GM20000 (cell line): ENCODE measurements at places on chromosomes 1 and 21.

- DNase-seq = no peak
These were observed 49.0 kb downstream of the KCNN3 start for GRCh38 chr1:154821083-154821482.

DNA sequence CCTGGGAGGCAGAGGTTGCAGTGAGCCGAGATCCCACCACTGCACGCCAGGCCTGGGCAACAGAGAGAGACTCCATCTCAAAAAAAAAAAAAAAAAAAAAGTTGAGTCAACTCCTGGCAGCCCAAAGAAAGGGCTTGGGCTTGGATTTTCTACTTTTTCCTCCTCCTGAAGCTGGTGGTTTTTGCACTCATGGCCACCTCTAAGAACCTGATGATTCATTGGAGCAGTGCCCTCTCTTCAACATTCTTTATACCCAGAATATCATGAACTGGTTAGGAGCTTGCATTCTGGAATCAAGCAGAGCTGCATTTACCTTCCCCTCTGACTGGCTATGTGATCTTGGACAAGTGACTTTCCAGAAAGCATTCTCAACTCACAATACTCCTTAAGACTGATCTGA is 3.5 kb upstream of the ACTA1 start:
- DNase-seq = no peak

- DNase-seq = no peak
These were observed 40.5 kb upstream of the EDN2 start for GRCh38 chr1:41524676-41525675.

GRCh38 chr1:64549464-64550239 is 79.7 kb downstream of the CACHD1 start:
- DNase-seq = no peak

DNA sequence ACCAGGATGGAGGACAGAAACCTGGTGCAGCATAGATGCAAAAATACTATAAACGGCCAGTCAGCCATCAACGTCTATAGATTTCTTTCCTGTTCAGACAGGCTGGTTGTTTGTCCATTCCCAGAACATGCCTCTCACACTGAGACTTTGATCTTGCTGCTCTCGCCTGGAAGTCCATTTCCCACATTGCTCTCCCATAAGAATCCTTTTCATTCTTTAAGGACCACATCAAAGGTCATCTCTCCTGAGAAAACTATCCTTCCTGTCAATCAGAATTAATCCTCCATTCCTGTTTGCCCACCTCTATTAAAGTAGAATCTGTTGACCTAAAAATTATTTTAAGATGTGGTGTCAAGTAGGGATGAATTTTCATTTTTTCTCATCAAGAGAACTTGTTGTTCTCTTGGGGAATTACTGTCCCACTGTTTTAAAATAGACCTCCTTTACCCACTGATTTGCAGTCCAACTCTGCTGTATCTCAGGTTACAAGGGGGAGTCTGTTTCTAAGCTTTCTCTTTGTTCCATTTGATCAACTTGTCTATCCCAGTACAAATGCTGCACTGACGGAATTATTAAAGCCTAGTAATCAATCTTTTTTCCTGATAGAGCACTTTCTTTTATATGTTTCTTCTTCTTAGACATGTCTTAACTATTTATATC is 172.7 kb downstream of the PATJ start:
- no peak for DNase-seq

DNA sequence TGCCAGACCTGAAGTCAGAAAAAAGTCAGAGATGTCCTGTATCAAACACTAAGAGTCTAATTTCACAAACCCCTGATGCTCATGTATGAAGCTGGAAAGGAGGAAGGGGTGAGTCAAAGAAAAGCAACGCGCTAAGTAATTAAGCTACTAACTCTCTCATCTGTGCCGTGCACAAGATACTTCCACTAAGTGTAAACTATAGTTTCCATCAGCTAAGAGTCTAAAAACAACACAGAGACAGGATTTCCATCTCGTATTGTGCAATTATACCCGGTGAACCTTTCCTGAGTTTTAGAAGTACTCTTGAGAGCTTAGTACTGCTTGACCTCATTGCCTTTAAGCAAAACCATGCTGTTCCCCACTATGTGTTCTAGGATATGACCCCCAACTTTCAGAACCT is 19.0 kb downstream of the DNALI1 start:
- no peak for DNase-seq

DNA sequence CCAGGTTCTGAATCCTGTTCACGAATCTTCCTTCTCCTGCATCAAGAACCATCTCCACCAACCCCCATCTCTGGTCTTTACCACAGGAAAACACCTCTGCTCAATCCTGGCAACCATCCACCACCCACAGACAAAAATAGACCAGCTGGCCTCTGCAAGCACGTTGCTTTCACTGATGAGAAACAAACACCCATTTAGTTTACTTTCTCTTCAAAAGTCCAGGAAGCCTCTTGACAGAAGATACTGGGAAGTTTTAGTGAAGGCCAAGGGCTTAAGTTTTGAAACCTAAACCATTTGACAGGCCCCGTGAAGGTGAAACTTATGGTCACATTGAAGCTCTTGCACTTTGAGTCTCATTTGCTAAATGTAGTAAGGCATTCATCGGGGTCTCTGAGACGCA is 122.6 kb upstream of the PPP2R5A start:
- DNase-seq = peak; percentile 42

- no peak for DNase-seq
These were observed 1005.4 kb downstream of the ADGRL2 start for GRCh38 chr1:82806133-82806532.

GRCh38 chr1:10031461-10031860 is 1.3 kb upstream of the UBE4B start:
- no peak for DNase-seq

DNA sequence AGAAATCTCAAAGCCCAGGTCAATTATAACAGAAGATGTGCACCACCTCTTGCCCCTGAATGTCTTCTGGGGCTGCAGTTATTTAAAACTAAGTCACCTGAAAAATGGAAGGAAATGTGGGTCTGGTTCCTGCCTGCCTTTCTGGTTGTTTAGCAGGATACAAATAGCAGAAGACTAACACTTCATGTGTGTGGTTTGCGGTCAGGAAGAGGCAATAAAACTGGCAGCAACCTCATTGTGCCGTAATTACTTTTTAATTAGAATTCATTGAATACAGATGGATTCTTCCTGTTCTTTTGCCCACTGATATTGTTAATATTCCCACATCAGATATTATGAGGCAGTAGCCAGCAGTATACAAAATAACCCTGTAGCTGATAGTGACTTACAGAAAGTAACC is 345.7 kb downstream of the ZNF326 start:
- DNase-seq = no peak

- DNase-seq = no peak
These were observed 56.0 kb downstream of the FOXJ3 start for GRCh38 chr1:42279055-42279454.

GRCh38 chr1:19773485-19773884 is 26.2 kb downstream of the TMCO4 start:
- no peak for DNase-seq

GRCh38 chr1:61808968-61809367 is 66.7 kb downstream of the PATJ start:
- DNase-seq = no peak

- DNase-seq = no peak
These were observed 3.3 kb downstream of the SUMO3 start for GRCh38 chr21:44814498-44815023.

GRCh38 chr1:45704637-45705036 is 16.7 kb downstream of the TMEM69 start:
- no peak for DNase-seq

- DNase-seq = no peak
These were observed 48.4 kb upstream of the RUNX1 start for GRCh38 chr21:35097525-35097924.

DNA sequence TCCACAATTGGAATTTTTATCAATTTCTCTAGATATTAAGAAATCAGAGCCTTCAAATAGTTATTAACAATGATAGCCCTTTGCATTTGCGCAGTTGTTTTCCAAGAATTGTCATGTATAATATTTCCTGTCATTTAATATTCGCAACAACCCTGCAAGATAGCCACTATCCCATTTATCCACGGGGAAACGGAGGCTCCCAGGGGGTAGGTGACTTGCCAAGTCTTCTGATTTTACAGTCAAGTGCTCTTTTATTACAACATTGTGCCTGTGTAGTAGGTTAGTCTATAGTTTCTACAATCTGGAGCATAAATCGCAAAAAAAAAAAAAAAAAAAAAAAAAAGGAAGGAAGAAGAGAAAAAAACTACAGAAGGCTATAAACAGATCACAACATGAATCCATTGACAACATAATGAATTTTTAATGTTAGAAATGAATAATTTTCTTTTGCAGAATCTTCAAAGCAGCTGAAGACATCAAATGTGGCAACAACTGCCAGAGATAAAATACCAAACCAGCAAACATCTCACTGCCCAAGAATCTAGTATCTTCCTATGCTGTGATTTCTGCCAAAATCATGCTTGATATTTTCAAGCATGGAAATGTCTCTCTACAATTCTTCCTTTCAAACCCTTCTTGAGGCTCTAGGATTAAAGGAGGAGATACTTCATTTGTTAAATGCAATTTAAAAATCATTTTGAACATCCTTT is 125.5 kb downstream of the PTPN14 start:
- DNase-seq = no peak

DNA sequence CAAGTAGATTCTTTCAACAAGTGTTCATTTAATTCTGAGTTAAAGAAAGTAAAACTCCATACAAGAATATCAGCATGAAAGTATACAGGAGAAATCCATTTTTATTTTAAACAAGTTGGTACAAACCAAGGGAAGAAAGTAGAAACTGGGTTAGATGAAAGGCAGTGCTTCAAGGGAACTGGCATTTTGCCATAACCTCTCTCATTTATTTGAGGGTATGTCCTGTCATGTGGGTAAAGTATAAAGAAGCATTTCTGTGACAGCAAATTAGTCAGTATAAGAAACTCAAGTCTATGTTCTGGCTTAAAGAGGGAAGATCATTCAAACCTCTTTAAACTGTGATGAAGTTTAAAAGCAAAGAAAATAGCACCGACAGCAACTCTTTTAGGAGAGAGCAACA is 32.0 kb downstream of the OLFM3 start:
- DNase-seq = no peak

GRCh38 chr1:3987669-3988235 is 87.7 kb upstream of the C1orf174 start:
- no peak for DNase-seq

GRCh38 chr21:44568261-44568660 is 5.3 kb upstream of the KRTAP10-4 start:
- DNase-seq = no peak

GRCh38 chr21:45220071-45220481 is 67.6 kb downstream of the POFUT2 start:
- DNase-seq = no peak

DNA sequence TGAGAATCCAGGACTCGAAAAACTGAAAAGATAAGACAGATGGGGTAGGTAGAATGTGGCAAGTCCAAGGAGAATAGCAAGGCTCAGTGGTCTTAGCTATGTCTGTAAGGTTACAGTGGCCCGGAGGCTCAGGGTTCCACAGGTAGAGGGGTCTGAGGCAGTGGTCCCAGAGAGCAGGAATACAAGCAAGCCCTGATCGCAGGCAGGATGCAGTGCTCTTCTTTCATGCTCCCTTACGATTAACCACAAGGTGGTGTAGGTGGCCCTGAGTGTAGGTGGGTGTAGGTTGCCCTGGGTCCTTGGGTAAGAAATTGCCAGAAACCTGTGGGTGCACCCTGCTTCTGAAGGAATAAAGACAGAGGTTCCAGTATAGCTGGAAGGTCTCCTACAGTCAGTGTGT is 99.1 kb upstream of the RAB3GAP2 start:
- DNase-seq = no peak

- no peak for DNase-seq
These were observed 52.1 kb downstream of the SLC35D1 start for GRCh38 chr1:67001682-67002425.

- no peak for DNase-seq
These were observed 20.9 kb upstream of the RNF11 start for GRCh38 chr1:51215169-51215568.

DNA sequence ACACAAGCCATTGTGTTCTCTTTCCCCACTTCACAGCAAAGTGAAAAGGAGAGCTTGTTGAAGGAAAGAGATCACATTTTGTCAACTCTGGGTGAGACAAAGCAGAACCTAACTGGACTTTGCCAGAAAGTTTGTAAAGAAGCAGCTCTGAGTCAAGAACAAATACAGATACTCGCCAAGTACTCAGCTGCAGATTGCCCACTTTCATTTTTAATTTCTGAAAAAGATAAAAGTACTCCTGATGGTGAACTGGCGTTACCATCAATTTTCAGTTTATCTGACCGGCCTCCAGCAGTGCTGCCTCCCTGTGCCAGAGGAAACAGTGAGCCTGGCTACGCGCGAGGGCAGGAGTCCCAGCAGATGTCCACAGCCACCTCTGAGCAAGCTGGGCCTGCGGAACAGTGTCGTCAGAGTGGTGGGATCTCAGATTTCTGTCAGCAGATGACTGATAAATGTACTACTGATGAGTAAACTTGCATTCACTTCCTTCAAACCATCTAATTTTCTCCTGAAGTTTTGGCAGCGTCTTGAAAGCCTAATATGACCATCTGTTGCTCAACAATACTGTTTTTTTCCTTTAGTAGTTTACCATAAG is 43.7 kb downstream of the BACH1 start:
- DNase-seq = peak; percentile 54

DNA sequence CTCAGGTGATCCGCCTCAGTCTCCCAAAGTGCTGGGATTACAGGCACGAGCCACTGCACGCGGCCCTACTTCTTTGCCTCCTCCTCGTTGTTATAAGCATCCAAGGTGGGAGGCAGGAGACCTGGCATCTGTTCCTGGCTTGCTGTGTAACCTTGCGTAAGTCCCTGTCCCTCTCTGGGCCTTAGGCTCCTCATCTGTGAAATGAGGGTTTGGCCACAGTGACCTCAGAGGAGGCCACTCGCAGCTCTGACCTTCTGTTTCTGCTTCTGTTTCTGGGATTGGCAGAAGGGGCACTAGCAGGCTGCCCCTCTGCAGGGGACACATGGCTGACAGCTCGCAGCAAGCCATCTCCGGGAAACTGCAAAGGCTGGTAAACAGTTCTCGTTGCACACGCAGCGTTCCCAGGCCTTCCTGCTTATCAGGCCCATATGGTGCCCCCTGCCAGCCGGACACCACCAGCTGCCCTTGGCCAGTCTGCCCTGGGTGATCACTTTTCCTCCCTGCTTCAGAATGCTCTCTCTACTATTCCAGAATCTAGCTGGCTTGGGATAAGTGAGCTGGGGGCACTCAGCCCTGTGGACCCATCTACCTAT is 2.6 kb upstream of the LDLRAP1 start:
- DNase-seq = no peak

DNA sequence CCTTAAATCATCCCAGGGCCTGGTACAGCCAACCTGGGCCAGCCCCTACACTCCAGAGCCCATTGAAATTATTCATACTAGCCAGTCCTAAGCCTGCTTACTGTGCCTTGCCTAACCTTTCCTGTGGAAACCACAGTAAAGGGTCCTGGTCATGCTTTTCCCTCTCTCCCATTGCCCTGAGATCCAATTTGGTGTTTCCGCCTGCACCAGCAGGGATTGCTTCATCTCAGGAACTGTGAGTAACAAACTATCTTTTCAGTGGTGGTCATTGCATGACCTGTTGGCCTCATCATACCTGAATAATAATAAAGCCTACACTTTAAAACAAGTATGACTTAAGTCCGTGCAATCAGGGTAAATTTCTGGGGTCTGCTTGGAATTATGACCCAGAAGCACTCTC is 18.7 kb upstream of the GALNT2 start:
- no peak for DNase-seq
